Activated CD8-positive, alpha-beta memory T cell treated with anti-CD3 and anti-CD28 coated beads for 48 hours (primary cell): ENCODE measurements at places on chromosomes 2 and 18.

DNA sequence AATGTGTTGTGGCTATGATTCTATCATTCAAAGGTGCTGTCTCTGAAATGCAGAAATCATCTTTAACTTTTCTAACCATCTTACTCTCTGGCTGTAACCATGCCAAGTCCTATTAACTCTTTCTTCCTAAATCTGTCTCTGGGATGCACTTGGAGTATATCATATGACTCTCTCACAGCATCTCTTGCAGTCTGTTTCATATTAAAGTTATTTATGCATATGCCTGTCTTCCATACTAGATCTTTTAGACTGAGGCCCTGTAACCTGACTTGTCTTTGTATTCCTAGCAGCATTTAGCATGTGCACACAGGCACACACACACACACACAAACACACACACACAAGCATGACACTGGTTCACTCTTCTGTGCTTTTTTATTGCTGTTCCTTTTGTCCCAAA, 320.6 kb downstream of the ETAA1 start:
- no peak for DNase-seq

DNA sequence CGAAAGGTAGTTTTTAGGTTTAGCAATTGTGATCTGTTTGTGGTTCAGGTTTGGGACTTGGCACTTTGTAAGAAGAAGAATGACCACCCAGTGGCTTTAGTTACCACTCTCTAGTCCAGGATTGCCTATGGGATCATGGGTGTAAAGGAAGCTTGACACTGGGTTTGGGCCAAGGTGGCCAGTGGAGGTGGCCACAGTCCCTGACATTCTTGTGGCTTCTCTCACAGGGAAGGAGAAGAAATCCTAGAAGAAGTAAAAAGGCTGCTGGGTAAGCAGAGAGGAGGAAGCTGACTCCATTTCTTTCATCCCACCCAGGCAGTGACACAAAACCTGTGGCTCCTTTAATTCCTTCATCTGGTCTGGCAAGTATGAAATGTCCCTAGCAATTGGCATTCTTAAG, 394.7 kb downstream of the CLIP4 start:
- no peak for DNase-seq

DNA sequence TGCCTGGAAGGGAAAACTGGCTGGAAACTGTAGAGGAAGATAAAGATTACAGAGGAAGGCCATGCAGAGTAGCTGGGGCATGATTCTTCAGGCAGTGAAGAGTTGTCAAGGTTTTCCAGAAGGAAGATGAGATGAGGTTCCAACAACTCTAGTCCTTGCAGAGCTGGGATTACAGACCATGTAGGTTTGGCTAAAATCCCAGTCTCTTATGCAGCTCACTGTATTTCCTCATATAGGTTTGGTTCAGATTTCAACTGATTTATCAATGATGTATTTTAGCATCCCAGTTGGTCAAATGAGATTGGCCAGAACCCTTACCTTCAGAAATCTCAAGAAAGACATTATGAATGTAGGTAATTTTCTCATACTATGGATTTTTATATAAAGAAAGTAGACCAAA, 16.4 kb downstream of the FAP start:
- DNase-seq = no peak

DNA sequence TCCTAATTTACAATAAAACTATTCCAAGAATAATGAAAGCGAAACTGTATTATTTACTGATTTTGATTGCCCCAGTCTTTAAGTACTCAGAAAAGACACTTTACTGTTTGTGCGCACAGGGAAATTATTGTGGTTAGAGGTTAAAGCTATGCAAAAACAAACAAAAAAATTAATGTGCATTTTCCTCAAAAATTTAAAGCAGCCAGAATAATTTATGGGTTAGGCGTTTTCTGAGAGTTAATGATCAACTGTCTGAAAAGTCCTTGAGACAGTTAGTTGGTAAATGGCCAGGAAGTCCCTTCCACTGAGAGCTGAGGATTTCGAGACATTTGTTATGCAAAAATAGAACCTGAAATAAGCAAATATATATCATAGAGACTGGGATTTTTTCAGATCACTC, 143.3 kb downstream of the IRS1 start:
- DNase-seq = no peak

DNA sequence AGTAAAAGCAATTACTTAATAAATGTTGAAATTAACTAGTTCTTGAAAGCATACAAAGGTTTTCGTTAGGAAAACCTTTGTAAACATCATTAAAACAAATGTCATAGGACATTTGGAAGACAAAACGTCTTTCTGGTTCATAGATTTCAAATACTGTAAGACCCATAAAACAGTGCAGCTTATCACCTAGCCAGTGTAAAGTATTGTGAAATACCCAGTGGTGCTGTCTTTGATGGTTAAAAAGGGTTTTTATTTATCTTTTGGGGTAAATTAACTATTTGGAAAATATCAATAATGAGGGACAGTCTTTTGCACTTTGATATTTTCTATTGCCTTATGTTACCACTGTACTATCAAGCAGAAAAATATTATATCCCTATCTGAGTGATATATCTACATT, 120.0 kb upstream of the FAM98A start:
- no peak for DNase-seq

DNA sequence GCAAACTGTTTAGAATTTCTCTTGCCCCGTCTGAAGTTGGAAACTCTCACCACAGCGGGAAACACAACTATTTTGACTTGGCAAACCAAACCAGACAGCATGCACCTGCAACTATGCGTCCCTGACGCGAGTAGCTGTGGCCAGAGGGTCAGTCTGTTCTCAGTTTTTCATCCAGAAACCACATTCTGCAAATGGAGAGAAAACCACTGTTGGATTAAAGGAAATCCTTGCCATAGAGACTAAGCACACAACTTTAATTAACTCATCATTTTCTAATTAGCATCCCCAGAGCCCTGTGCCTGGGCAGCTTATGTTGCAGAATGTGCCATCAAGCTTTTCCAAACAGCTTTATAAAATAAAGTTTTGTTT, 415.7 kb upstream of the TCF4 start:
- DNase-seq = no peak

- no peak for DNase-seq
Measured at GRCh38 chr18:80009661-80010550, 21.5 kb upstream of the TXNL4A start.

DNA sequence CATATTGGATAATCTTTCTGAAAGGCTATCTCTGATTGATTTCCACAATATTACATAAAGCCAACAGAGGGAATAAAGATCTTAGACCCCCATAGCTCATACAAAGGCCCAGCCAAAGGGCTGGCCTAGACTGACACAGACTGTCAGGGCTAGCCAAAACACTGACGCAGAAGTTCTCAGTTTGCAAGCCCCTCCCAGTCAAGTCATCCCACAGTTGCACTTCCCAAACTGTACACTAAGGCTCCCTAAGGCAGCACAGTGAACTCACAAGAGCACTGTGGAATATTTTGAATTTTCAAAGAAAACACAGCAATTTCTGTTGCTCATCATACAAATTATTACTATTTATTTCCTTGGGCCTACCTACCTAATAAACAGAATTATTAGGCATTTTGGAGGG, 244.9 kb downstream of the SP3 start:
- DNase-seq = no peak

DNA sequence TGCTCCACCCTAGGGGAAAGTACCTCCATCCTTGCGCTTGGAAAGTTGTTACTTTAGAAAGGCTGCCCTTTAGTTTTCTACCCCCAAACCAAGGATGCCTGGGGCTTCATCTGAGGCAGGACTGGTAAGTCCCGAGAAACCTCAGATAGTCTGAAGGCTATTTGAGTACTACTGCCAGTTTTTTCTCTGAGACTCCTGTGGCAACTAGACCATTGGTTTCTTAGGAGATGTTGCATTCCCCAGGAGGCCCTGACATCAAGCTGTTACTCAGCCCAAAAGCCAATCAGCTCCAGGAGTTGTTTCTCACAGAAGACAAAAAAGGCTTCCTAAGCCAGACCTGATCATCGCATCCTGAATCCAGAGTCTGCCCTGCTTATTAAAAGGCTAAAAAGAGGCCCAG, 67.2 kb downstream of the COLEC12 start:
- DNase-seq = no peak

DNA sequence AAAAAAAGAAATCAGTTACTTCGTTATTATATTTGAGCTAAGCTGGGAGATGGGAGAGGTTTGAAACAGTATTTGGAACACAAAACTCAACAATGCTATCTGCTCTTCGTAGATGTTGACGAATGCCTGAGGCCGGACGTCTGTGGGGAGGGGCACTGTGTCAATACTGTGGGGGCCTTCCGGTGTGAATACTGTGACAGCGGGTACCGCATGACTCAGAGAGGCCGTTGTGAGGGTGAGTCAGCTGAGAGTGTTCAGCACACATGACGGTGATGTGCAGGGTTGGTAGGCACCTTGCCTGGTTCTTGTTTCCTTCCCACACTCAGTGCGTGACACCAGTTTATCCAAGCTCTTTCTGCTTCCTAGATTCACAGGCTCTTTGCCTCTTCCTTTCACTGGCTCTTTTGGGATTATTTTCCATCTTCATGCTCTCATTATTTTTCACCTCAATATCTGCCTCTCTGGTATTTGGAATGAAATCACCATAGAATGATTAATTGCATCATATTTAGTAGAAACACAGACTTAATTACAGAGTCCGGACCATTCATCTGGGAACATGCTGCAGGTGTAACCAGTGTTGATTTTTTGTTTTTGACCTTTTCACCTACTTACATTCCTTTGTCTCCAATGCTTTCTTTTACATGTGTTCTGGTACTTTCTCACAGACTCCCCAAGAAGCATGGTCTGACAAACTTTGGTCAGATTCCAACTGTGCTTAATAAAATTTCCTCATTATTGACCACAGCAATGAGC, 200.6 kb upstream of the RASGRP3 start:
- no peak for DNase-seq

DNA sequence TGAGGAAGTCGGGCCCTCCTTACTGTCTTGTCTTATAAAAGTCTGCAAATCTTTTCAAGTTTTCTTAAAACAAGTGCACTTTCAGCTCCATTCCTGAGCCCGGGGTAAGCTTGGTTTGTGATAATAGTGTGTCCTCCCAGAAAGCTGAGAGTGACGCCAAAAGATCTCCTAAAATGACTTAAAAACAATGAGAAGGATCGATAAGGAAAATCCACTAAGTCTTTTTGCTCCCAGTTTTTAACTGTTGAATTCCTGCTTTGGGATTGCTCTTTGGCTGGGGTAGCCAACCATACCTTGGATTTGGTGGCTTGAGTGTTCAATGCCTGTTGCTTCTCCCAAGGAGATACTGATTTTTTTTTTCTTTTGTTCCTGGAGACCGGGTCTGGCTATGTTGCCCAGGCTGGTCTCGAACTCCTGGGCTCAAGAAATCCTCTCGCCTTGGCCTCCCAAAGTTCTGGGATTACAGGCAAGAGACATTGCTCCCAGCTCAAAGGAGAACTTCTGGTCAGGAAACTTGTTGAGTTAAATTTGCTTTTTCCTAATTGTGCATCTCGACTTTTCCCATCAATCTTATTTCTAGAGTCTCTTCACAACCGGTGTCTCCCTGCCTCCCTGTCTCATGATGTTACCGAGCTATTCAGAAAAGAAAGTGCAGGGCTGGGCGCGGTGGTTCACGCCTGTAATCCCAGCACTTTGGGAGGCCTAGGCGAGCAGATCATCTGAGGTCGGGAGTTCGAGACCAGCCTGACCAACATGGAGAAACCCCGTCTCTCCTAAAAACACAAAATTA, 3.0 kb downstream of the TGIF1 start:
- no peak for DNase-seq

DNA sequence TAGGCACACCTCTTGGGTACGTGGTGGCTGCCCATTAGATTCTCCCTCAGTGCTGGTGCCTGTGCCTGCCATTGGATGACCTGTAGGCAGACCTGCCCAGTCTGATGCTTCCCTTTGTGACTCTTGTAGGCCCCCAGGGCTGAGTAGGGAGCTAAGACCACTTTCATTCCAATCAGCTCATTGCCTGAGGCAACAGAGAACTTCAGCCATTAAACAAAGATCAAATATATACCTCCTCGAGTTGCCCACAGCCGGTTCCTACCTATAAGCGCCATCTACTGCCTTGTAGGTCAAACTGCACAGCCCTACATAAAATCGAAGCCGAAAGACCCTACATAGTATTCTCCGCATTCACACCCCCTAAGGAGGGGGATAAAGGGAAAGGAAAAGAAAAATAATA, 184.6 kb downstream of the ETAA1 start:
- DNase-seq = no peak

DNA sequence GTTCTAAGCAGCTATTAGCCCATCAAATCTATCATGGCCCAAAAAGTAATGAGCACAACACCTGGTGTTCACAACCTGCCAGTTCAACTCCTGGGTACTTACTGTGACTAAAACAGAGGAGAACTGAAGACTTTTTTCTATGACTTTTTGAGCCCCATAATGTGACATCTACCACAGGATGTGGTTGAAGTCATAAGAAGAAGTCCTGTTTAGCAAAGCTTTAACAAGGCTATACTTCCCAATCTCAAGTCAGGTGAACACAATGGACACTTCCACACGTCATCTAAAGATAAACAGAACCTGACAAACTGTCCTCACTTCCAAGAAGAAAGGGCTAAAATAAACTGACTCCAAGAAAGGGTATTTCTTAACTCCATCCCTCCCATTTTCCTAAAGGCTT, 138.8 kb downstream of the ATAD2B start:
- DNase-seq = no peak

GRCh38 chr18:74990563-74991081, 218.3 kb downstream of the PTGR3 start:
- DNase-seq = no peak

- peak; percentile 14 for DNase-seq
Measured at GRCh38 chr2:62505750-62506420, at the start of gene TMEM17. TSS of gene TMEM17 (minus strand) at chr2:62506195. CDS start at chr2:62506129, 66 bp downstream.

- no peak for DNase-seq
Measured at GRCh38 chr2:235623111-235623510, 129.3 kb downstream of the AGAP1 start.

DNA sequence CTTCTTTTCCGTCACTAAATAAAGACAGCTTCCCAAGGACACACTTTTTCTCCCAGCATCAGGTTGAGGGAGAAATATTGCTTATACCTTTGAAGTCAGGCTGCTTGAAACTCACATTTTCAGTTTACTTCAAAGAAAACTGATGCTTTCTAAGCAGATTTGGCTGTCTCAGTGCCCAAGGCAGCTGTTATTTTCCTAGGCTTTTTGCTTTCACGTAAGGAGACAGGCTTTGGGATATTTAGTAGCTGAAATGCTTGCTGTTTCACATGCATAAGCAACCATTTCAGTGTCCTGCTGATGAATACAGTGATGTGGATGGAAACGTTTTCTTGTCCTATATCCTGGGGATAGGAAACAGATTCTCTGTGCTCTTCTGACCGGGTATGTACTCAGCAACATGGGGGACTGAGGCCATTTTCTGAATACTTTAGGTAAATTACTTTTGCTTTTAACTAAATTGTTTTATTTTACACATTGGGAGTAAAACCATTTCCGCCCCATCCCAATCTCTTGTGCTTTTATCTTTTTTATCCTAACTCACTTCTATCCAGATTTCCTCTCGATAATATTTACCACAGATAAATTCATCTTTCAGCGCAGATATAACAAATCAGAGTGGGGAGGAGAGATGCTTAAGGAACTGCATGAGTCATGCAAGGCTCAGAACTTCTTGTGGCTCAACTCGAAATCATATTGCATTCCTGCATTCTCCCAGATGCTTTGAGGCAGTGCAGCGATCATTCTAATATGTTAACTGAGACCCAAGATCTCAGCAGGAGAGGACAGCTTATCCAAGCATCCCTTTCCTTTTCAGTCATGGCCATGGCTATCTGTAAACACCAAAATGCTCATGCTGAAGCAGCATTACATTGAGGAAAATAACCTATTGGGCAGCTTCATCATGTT, 22.2 kb downstream of the GALR1 start:
- no peak for DNase-seq

- DNase-seq = no peak
Measured at GRCh38 chr2:151305129-151305691, 15.7 kb upstream of the NMI start.
